ENCODE measurements at places on chromosomes 12 and 14. TPM values are rescaled to one million over a fixed set of nuclear protein-coding genes. Genes with fewer than 3 reads are reported as not detected.

- DNase-seq: no peak
- H3K27me3 ChIP-seq: no peaks in the 10 kb centered on the region
- no peak overlapping the region for H3K4me3 ChIP-seq
- peaks cover 6% of the 10 kb centered on the region for H3K36me3 ChIP-seq
Measured at GRCh38 chr14:50763382-50764007, 67.5 kb downstream of the NIN start.

DNA sequence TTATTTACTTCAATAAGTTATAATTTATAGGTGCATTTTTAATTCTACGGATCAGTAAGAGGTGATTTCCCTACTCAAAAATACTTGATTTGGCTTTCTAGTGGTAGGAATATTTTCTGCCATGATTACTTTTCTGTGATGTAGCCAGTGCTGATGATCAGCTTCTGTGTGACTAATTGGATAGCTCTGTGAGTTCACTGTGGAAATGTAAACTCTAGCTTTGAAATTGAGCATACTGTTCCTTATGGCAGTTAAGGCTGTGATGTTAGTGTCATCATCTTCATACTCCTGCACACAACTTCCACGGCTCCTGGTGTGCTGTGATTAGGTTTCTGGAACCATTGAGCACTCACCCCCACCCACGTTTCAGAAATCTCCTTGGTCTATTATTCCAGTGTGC is 48.2 kb downstream of the PLEKHA5 start:
- H3K4me1 ChIP-seq: no peaks in the 10 kb centered on the region
- no peaks in the 10 kb centered on the region for H3K36me3 ChIP-seq
- H3K4me3 ChIP-seq: no peak overlapping the region
- no peak overlapping the region for H3K27ac ChIP-seq
- H3K27me3 ChIP-seq: no peaks in the 10 kb centered on the region

GRCh38 chr12:94282675-94283074 is 134.3 kb downstream of the PLXNC1 start:
- peak overlapping the region; percentile 40 for H3K27ac ChIP-seq
- peaks cover 15% of the 10 kb centered on the region for H3K4me1 ChIP-seq
- H3K4me3 ChIP-seq: peak overlapping the region; percentile 8
- H3K36me3 ChIP-seq: no peaks in the 10 kb centered on the region
- no peak for DNase-seq
- no peaks in the 10 kb centered on the region for H3K27me3 ChIP-seq

- H3K36me3 ChIP-seq: peaks cover 69% of the 10 kb centered on the region
- peak overlapping the region; percentile 90 for H3K27ac ChIP-seq
- DNase-seq: no peak
- H3K4me1 ChIP-seq: peaks cover 27% of the 10 kb centered on the region
- peak overlapping the region; percentile 41 for H3K4me3 ChIP-seq
- H3K27me3 ChIP-seq: no peaks in the 10 kb centered on the region
Measured at GRCh38 chr14:68787092-68787992, 5.5 kb downstream of the ZFP36L1 start.

Gene FLRT2
- not detected for total RNA-seq

Data from Calu3 (cell line).